ENCODE measurements at places on chromosomes 11 and 22.

GRCh38 chr22:19841641-19842392 lies 12.9 kb downstream of the GNB1L start:
- DNase-seq = no peak

DNA sequence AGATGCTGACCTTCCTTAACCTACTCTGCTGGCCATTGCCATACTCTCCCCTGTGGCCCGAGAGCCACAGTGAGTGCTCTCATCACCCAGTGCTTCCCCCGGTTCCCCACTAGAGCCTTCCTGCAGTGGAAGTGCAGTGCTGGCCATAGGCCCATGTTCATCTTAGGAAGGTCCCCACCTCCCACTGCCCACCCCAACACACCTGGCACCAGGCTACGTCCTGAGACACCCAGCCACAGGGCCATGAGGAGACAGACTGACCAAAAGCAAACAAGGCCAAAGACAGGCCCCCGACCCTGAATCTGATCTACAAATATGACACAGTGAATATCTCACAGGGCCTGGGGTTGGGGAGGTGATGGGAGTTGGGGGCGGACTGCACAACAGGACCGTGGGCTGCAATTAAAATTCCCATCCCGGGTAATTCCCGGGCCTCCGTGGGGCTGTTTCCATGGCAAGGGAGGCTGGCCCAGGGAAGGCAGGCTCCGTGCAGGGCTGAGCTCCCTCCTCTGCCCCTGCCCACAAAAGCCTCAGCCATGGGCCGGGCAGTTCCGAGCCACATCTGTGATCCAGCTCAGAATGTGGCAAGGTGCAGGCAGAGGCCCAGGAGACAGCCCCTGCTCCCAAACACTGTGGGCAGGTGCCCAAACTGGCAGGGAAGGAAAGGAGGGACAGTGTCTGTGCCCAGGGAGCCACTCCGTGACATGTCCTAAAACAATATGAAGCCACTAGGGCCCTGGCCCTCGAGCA lies 5.1 kb upstream of the CHST1 start:
- no peak for DNase-seq

- DNase-seq = no peak
Measured at GRCh38 chr11:108967571-108967970, 302.7 kb downstream of the DDX10 start.

DNA sequence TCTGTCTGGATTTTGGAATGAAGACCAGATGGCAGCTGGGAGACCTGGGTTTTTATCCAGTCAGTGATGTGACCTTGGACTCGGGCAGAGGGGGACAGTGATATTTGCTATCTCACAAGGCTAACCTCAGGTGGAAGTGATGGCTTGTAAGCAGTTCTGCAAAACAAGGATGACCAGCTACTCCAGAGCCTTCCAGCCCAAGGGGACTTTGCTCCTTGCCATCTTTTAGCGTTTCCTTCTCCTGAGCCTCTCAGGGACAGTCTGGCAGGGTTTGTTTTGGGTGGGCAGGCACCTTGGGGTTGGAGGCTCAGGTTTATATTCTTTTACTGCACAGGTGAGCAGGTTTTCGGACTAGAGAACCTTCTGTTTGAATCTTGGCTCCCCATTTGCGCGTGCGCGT lies 9.5 kb upstream of the OSBP2 start:
- DNase-seq = no peak

DNA sequence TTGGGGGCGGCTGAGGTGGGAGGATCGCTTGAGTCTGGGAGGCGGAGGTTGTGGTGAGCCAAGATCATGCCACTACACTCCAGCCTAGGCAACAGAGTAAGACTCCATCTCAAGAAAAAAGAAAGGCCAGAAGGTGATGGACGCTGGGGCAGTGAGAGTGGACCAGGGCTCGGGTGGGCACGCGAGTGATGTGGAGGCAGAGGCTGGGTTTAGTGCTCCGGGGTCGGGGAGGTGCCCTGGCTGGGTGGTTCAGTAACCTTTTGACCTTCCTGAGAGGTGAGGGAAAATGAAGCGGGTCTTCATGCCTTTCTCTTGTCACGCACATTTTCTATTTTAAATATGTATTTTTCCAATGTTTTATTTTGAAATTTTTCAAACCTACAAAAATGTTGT lies 45.1 kb downstream of the ST14 start:
- no peak for DNase-seq

- peak; percentile 31 for DNase-seq
Measured at GRCh38 chr11:9861860-9862725, 198.2 kb downstream of the SWAP70 start.

DNA sequence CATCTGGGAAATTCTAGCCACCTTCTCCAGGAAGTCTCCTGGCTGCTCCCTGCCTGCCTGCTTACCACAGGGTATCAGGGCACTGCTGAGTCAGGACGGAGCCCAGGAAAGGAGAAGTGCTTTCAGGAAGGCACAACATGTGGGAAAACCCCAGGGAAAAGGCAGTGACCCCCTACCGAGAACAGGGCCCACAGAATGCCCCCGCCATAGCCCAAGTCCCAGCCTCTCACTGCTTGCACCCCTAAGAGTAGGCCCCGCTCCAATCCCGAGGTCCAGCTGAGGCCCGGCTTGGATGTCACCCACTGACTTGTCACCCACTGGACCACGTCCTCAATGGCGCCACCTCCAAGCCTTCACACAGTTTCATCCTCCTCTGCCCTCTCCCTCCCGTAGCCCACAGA lies 34.1 kb downstream of the ARAP1 start:
- DNase-seq = no peak

DNA sequence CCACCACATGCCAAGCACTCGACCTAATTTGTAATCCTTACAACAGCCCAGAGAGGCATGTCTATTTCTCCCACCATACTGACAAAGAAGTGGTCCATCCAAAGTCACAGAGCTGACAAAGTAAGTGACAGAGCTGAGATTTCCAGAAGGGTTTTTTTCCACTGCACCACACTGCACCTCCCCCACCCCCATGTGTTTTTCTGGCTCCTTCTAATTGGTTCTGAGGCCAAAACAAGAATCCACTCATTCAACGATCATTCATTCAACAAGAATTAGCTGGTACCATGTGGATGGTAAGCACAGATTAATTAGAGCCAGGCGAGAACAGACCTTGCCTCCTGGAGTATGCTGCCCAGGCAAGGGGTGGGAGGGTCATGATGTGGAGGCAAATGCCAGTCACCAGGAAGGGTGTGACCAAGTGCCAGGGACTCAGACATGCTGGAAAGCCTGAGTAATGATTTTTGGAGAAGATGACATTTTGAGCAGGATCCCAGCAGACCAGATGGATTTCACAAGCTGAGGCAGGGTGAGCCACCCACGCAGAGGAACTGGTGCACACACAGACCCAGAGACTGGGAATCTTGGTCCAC lies 14.9 kb upstream of the PRG2 start:
- DNase-seq = no peak

DNA sequence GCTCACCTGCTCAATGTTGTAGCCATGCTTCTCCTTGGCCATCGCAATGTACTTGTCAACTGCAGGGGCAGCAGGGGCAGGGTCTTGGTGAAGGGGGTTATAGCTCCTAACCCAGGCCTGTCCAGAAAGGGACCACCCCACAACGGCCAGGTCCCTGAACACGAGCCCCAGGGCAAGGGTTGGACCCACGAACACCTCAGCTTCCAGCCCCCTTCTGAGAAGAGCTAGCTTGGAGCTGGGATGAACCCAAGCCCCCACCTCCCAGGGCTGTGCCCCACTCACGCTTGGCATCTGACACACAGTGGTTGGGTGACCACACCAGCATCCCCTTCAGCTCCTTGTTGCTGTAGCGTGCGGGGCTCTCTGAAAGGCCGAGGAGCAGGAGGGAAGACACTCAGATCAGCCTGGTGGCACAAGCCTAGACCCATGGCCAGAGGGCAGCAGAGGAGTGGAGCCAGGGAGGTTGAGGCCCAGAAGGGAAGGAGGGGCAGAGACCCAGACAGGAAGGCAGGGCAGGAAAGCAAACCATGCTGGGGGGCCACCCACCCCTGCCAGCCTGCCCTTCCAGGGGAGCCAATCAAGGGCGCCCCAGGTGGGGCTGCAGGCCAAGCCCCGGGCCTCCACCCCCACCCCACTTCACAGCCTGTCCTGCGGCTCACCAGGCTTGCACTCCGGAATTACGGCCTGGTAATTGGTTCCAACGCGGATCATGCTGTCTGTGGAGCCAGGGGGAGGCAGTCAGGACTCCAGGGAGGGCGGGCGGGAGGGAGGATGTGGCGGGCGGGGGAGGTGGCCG lies 1.9 kb downstream of the RCOR2 start:
- DNase-seq = no peak

GRCh38 chr11:64564947-64565889 lies 25.8 kb upstream of the SLC22A12 start:
- DNase-seq = no peak

- no peak for DNase-seq
Measured at GRCh38 chr22:17366830-17367229, 2.4 kb upstream of the CECR2 start.

GRCh38 chr22:41845380-41846267 lies 12.7 kb downstream of the SREBF2 start:
- no peak for DNase-seq

DNA sequence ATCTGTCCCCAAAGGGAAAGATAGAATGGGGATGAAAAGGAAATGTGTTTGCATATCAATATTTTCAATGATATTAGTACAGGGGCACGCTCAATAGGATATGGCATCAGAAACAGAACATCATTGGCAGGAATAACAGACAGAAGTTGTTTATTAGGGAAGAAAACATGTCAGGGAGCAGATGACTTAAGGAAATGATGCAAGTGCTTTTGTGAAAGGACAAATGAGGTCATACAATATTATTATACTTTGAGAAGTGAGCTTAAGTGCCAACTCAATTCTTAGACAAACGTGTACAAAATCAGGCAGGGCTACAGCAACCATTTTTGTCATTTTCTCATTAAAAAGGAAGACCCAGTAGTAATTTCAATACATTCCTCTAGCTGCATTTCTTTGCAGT lies 388.4 kb downstream of the SOX6 start:
- DNase-seq = no peak

- peak; percentile 27 for DNase-seq
Measured at GRCh38 chr22:40534379-40535188, 101.9 kb downstream of the MRTFA start.

DNA sequence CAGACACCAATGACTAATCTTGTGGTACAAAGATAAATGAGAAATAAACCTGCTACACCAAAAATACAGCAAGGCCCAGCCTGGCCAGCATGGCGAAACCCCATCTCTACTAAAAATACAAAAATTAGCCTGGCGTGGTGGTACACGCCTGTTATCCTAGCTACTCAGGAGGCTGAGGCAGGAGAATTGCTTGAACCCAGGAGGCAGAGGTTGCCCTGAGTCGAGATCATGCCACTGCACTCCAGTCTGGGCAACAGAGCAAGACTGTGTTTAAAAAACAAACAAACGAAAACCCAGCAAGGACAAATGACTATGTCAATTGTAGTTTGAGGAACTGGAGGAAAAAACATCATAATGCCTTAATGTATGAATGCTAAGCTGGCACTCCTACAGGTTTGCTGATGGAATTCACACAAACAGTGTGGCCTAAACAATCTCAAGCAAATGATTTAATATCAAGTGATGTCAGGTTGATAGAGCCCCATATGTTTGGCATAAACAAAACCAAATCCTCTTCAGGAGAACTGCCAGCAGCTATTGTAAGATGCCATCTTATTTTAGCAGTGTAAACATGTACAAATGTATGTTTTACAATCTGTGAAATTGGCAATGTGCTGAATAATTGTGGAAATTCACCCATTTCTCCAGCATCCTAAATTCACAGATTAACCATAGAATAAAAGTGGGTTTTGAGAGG lies 20.0 kb downstream of the MMP7 start:
- no peak for DNase-seq

All from CD4-positive, alpha-beta T cell treated with Interleukin-1 beta for 1 hour (primary cell).